Right forelimb (tissue), 1 donor: ENCODE measurements at places on chromosomes 1 and 21.
A peak's percentile ranks its signal among the peaks of the same experiment; 100 is the strongest.

GRCh38 chr1:5718831-5719632 is 273.2 kb downstream of the NPHP4 start:
- DNase-seq: peak; percentile 39

- DNase-seq: no peak
Observed at GRCh38 chr1:3614755-3615742, 3.7 kb upstream of the MEGF6 start.

DNA sequence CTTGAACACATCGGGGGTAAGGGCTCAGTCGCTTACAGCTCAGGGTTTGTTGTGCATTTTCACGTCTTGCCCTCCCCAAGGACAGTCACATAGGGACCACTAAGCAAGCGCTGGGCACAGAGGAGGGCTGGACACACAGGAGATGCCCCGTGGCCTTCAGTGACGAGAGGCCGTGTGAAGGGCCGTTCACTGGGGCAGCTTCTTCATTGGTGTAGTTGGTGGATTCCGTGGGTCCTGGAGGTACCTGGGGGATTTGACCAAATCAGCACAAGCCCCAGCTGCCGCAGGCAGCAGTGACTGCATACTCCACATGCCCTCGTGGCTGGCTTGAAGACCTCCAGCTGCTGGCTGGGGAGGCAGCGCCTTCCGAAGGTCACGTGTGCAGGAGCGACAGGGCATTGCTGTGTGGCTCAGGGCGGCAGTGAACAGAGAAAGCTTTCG is 100.8 kb upstream of the C1orf174 start:
- no peak for DNase-seq

GRCh38 chr1:242522304-242522945 is 2.1 kb downstream of the PLD5 start:
- DNase-seq: no peak

- no peak for DNase-seq
Observed at GRCh38 chr1:233794863-233795262, 109.6 kb upstream of the SLC35F3 start.

DNA sequence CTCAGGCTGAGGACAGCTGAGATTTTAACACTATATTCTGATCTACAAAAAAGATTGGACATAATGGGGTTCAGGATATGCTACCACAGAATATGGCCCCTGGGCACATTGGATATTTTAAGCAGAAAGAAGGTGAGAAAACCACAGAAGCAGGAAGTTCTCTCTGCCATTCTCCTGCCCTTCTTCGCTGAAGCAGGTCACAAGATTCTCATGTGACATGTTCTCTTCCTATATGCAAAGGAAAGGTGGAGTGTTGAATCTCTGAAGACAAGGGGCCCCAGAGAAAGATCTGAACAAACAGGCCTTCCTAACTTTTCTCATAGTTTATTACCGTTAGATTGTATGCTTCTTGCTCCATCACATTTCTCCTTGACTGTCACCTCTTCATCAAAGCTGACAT is 285.7 kb downstream of the S1PR1 start:
- no peak for DNase-seq

- no peak for DNase-seq
Observed at GRCh38 chr1:232643251-232643650, 13.3 kb upstream of the SIPA1L2 start.

DNA sequence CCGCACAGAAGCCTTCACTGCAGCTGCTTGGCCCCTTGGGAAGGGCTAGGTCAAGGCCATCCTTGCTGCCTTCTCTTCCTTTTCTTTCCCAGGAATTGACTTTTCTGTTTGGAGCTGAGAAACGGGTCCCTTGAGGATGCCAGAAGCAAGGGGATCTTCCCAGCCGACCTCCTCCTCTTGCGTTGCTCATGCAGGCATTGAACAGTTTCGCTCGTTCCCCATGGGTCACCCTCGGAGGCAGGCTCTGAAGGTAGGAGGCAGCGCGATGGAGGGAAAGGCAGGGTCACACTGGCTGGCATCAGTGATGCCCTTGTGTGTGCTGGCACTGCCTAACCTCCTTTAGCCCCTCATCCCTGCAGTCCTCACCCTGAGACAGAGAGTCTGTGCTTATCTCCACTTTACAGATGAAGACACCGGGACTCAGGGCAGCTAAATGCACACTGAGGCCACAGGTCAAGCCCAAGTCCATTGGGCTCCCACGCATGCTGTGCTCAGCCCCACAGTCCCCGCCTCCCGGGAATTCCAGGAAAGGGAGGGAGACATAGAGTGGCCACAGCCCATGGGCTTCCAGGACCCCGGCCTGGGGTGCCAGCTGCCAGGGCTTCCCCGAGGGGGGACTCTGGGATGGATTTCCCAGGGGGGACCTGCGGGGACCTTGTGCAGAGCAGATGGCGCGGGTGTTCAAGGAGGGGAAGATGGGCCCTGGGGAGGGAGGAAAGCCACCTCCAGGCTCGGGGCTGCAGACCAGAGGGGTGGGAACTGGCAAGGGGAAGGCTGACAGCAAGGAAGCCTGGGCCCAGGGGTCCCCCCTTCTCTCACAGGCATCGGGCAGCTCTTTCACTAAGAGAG is 90.2 kb downstream of the SPSB1 start:
- no peak for DNase-seq

GRCh38 chr21:35057428-35057827 is 8.3 kb upstream of the RUNX1 start:
- DNase-seq: no peak

DNA sequence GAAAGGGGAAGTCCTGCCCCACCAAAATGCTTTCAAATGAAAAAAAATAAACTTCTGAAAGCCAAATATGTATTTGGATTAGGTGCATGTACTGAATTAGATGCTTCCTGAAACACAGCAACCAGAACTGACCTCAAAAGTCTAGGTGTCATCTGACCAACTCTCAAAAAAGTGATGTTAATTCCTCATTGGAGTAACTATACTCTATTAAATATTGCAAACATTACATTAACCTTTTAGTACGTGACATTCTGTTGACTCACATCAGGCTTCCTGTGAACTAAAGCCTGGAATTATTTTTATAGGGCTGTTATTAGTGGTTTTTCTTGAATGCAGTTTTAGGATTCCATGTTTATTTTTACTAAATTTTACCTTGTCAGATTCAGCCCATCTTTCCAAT is 73.5 kb downstream of the ASTN1 start:
- no peak for DNase-seq

- no peak for DNase-seq
Observed at GRCh38 chr1:18924221-18924691, 21.9 kb upstream of the ALDH4A1 start.

DNA sequence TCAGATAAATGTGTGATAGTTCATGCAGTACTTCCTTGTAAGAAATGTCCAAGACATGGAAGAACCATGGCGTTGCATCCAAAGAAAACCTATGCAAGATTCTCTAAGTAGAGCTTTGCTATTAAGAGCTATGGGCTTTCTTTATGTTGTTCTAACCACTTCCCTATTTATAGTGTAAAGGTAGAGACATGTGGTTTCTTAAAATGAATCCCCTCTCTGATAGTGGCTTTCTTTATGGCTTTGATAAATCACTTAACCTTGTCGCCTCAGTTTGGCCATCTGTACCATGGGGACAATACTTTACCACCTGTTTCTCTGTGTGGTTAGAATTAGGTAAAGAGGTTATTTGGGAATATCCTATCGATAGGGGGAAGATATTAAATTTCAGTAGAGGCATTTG is 305.5 kb downstream of the NFIA start:
- DNase-seq: no peak

DNA sequence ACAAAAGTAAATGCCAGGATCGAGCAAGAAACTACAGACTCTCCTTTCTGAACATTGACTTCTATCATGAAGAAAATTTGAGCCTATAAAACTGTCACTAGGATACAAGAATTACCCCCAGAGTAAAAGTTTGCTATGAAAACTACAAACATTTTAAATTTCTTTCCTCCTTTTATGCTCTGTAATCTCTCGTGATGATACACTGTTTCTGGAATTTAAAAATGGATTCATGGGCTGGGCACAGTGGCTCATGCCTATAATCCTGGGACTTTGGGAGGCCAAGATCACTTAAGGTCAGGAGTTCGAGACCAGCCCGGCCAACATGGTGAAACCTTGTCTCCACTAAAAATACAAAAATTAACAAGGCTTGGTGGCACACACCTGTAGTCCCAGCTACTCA is 181.3 kb downstream of the ZNF281 start:
- no peak for DNase-seq

DNA sequence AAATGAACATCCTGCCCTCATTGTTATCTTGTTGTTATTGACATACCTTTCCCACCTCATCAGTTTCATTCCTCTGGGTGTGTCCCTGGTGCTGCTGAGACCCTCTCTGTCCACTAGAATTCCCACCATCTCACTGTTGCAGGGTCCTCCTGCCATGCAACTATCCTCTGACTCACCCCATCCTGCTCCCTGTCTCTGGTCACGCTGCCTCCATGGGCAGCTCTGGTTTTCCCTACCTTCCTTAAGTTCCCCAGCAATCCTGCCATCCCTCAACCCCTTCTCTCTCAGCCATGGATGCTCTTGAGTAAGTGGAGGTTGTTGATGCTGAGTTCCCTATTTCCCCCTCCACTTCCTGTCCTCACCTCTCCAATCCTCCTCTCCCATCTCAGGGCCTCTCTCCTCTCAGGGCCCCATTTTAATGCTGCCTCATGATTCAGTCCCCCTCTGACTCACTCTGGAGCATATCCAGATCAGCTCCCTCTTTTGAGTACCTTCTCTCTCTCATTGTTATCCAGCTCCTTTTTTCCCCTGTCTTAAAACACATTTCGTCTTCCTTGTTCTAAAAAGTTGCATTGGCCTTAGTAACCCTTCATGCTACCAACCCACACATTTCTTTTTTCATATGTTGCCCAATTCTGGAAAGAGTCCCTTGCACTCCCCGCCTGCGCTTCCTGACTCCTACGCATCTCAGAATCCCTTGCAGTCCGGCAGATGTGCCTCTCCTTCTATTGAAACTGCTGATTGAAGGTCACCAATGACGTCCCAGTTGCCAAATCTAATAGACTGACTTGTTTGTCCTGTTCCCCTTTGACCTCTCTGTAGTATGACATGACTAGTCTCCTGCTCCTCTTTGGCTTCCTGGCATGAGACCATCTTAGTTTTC is 92.0 kb downstream of the CNIH3 start:
- no peak for DNase-seq

- DNase-seq: no peak
Observed at GRCh38 chr1:47576758-47577115, 138.9 kb downstream of the FOXD2 start.

DNA sequence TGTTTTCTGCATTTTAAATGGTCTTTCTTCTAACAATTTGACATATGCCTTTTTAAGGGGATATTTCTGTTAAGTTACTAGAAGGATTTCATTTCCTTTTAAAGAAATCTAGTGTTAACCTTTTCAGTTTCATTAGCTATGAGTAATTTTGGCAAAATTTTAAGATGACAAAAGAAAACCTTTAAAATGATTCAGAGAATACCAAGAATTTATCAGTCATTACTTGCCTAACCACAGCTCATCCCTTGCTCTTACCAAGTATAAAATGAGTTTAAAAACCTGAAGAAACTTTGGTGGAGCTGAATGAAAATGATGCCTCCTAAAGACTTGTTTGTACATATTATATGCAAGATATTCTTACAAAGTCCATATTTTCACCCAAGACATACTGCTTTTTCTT is 101.7 kb downstream of the NEK7 start:
- no peak for DNase-seq

- DNase-seq: peak; percentile 73
Observed at GRCh38 chr1:231421546-231421970, 529 bp downstream of the EGLN1 start.

- DNase-seq: no peak
Observed at GRCh38 chr1:114750780-114751179, 7.0 kb downstream of the CSDE1 start.

GRCh38 chr1:221813887-221814286 is 72.0 kb upstream of the DUSP10 start:
- no peak for DNase-seq

GRCh38 chr1:116808200-116808847 is 54.1 kb downstream of the CD2 start:
- no peak for DNase-seq

DNA sequence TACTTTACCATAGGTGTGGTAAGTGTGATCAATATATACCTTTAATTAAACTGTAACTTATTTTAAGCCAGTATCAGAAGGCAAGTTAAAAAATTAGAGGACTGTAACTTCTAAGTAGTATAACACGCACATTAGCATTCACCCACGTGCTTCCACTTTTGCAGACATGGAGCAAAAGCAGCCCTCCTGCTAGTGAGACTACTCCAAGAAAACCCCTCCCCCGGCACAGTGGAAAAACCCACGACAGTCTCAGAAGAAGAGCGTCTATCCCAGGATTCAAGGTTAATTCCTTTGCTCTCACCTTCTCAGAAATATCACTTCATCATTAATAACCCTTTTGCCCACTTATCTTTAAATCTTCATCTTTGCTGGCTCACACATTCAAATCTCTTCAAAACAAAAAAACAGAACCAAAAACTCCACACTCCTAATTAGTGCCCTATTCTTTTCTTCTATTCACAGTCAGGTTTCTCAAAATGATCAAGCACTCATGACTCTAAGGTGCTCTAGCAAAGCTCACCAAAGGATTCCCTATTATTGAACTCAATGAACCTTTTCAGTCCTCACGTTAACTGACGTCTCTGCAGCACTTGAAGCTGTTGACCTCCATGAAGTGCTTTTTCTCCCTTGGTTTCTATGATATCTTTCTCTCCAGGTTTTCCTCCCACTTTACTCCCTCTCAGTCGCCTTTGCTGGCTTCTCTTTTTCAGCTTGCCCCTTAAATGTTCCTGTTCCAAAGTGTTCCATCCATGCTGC is 213.5 kb downstream of the SMYD3 start:
- no peak for DNase-seq

- DNase-seq: no peak
Observed at GRCh38 chr1:231248778-231249177, 7.8 kb downstream of the GNPAT start.

GRCh38 chr1:43239484-43239883 is 30.3 kb upstream of the TMEM125 start:
- no peak for DNase-seq

- no peak for DNase-seq
Observed at GRCh38 chr1:40989066-40989465, 9.6 kb downstream of the CTPS1 start.

GRCh38 chr1:6035303-6035702 is 10.4 kb upstream of the KCNAB2 start:
- no peak for DNase-seq

DNA sequence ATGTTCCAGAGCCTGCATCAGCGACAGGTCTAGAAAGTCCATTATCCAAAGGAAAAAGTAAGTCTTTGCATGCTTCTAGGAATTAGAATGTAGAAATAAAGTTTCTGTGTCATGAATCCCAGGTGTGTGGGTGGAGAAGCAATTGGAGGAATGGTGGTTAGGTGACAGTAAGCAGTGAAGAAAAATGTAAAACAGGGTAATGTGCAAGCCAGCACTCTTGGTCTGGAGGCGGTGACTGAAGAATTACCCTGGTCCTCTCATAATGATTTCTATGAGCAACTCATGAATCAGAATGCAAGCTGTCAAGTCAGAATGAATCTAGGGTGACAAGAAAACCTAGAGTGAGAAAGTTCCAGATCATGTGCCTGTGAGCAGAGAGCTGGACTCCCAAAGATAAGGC is 33.6 kb downstream of the PLPPR4 start:
- no peak for DNase-seq

- DNase-seq: peak; percentile 55
Observed at GRCh38 chr1:198153103-198153502, 3.7 kb upstream of the NEK7 start.

GRCh38 chr1:180353945-180354344 is 123.9 kb downstream of the LHX4 start:
- DNase-seq: no peak

GRCh38 chr1:208030288-208031091 is 119.6 kb upstream of the CD34 start:
- peak; percentile 90 for DNase-seq
